ENCODE measurements at places on chromosomes 7 and 10.

DNA sequence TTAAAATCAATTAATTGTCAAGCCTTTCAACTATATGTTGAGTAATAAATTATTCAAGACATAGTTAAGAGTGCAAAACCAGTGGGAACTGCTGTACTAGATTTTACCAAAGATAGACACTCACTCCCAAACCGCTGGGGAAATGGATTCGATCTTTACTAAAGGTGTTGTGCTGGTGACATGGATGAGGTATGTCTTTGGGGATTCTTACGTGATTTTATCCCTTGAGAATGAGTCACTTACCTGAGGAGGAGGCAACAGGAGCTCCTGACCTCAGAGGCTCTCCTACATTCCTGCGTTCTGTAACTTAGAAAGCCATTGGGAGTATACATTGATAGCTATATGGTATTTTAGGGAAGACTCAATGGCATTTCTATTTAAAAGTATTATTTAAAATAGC lies 165.5 kb downstream of the PKD1L1 start:
- DNase-seq, result no peak

GRCh38 chr7:99312316-99313203 lies 13.1 kb upstream of the ARPC1A start:
- peak; percentile 23 for DNase-seq

GRCh38 chr7:27248911-27249723 lies 6.5 kb downstream of the EVX1 start:
- no peak for DNase-seq

DNA sequence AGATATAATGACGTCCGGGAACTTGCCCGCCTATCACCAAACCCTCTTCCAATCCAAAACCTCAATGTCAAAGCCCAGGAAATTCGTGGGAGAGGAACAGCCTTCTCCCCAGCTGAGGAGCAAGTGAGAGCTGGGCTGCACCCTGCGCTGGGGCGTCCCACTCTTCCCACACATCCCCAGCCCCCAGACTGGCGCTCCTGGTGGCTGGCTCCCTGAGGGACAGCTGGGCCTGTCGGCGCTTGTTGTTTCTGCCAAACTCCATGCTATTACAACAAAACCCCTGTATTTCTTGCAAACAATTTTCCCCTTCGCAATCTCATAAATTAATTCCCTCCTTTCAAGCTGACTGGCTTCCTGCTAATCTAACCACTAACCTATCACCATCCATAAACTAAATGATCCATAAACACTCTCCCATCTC lies 53.0 kb downstream of the GRID1 start:
- no peak for DNase-seq

- DNase-seq, result no peak
These were observed 1.8 kb upstream of the WAPL start for GRCh38 chr10:86523348-86523747.

DNA sequence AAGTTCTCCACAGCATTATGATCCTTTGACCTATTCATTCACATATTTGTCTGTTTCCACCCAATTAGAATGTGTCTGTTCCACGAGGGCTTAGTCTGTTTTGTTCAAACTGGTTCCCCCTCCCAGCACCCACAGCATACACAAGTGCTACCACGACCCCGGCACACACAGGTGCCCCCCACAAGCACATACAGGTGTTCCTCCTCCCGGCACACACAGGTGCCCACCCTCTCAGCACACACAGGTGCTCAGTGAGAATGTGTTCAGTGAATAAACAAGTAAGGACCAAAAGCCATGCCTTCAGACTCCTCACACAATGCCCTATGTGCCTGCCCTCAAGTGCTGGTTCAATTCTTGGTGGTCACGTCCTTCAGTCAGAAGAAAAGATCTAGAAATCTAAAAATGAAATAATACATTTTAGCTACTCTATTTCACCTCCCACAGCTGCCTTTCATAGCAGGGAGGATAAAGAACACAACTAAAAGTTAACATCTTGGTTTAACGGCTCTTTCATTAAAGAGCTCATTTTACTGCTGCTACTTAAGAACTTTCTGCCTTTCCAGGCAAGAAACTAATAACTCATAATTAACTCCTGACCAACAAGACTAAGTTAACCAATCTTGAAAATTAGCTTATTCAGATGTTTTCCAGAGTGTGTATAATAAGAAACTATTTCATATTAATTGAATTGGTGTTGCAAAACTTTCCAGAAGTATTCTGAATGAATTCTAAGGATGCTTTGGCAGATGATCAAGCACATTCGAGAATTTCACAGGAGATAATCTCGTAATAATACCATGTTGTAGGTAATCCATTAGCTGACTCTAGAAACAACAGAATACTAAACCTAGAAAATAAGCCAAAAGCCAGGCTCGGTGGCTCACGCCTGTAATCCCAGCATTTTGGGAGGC lies 2.3 kb downstream of the DNMBP start:
- DNase-seq, result no peak

DNA sequence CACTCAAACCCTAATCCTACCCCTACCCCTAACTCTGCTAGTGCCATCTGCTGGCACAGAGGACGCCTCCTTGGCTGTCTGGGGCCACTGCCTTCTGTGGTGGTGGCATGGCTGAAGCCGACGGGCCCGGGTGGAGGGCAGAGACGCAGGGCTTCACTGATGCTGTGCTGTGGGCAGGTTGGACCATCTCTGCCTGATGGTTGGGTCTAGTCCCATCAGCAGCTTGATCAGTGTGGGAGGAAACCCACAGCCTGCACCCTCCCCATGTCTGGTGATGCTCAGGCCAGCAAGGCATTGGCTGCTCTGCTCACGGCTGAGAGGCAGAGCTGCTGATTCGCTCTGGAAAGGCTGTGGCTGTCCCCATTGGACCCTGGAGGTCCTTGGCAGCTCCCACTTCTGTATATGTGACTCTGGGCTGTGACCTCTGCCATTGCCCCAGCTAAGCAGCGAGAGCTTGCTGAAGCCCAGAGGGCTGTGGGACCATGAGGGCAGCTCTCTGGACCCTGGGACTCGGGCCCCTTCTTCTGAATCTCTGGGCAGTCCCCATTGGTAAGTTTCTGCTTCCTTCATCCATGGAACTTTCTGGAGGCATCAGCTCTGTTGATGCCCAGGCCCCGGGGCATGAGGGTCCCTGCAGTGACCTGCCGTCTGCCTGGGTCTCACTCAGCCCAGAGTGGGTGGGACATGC lies at the start of gene SCART1:
TSS of gene SCART1 (plus strand) at position 430 of the 688 bp plus-strand sequence. CDS start at position 483, 53 bp downstream.
- DNase-seq, result no peak

DNA sequence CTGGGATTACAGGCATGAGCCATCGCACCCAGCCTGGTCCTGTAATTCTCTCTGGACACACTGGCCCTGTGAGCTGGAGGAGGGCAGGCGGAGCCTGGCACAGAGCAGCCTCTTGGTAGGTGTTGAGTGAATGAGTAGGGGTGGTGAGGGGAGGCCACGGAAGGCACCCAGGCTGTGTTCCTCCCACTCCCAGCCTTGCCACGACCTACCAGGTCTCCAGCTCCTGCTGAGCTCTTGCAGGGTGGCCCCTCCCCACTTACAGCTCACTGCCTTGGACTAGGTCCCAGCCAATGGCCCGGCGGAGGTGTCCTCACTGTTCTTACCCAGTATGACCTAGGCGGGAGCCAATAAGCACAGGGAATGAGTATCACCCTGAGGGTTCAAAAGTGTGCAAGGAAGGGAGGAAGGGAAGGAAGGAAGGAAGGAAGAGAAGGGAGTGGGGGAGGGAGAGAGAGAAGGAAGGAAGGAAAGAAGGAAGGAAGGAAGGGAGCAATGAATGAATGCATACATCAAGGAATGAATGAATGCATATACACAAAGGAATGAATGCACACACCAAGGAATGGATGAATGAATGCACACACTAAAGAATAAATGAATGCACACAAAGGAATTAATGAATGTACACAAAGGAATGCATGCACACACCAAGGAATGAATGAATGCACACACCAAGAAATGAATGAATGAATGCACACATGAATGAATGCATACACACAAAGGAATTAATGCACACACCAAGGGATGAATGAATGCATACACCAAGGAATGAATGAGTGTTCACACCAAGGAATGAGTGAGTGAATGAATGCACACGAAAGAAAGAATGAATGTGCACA lies 45.5 kb downstream of the GTF2IRD1 start:
- DNase-seq, result no peak

DNA sequence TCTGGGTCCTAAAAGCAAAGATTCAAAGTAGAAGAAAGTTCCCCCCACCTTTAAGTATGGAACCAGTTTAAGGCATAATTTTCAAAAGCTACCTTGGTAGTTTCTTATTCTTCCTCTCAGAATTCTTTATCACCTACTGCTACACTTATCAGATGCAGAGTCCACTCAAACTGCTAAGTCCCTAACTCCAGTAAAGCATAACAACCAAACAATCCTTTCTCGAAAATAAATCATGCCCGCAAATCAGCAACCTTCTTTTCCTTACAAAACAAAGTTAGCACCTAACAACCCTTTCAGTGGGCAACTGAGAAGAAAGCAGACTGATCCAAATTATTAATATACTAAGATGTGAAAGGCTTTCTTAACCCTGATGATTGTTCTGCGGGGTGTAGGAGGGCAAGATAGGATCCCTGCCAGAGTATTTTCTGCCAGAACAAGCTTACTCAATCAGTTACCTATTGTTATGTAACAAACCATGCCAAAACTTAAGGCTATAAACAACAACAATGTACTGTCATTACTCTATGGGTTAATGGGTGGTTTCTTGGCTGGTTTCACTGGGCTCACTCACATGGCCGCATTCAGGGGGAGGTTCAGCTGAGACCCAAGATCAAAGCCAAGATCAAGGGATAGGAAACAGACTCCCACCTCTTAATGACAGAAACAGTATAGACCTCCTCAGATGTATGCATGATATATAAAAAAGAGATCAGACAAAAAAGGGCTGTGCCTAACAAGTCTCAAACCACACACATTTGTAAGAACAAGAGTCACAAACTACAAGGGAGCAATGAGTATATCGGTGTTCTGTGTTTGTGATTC lies 42.0 kb downstream of the CCDC6 start:
- DNase-seq, result no peak

GRCh38 chr7:139059905-139060304 lies 24.1 kb upstream of the ZC3HAV1L start:
- no peak for DNase-seq

DNA sequence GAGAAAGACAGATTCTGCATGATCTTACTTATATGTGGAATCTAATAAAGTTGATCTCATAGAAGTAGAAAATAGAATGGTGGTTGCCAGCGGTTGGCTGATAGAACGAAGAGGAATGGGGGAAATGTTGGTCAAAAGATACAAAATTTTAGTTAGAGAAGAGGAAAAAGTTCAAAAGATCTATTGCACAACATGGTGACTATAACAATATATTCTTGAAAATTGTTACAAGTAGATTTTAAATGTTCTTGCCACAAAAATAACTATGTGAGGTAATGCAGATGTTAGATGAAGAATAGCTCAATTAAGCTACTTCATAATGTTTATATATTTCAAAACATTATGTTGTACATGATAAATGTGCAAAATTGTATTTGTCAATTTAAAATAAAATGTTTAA lies 112.3 kb upstream of the SMIM30 start:
- no peak for DNase-seq

DNA sequence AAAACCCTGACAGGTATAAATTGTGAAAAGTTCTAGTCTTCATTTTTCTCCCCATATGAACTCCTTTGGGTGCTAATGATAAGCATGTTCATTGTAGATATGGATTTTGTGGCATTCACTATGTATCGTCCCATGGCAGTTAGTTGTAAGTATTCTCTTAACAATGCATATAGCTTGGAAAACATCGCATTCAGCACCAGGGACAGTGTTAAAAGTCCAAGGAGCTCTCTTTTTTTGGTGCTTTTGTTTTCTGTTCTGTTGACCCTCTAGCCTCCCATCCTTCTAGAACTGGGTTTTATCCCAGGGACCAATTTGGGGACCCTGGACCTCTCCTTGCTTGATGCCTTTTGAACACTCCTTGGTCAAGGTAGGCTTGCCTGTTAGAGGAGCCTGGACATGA lies 37.7 kb downstream of the INSYN2A start:
- DNase-seq, result no peak

Data from fibroblast of skin of left quadriceps (primary cell).